Activated T-cell treated with anti-CD3 and anti-CD28 coated beads for 24 hours (primary cell): ENCODE measurements at places on chromosomes 13 and 19.
A peak's percentile ranks its signal among the peaks of the same experiment; 100 is the strongest.

DNA sequence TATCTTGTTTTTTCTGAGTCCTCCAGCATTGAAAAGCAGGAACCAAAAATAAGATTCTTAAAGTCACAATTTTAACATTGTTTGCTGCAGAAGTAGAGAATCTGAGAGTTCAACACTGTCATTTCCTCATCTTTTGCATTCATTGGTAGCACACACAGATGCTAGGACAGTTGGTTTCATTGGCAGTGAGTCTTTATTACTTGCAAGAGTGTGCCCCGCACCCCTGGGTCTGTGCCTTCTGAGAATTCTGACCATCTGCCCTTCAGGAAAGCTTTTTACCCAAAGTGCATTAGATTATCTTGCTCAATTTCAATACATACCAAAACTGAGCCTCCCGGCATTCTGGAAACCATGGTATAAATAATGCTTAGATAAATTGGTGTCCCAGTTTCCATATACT is 247.7 kb upstream of the SLITRK1 start:
- DNase-seq = no peak

- DNase-seq = no peak
These were observed 10.7 kb downstream of the ANO8 start for GRCh38 chr19:17323964-17324332.

DNA sequence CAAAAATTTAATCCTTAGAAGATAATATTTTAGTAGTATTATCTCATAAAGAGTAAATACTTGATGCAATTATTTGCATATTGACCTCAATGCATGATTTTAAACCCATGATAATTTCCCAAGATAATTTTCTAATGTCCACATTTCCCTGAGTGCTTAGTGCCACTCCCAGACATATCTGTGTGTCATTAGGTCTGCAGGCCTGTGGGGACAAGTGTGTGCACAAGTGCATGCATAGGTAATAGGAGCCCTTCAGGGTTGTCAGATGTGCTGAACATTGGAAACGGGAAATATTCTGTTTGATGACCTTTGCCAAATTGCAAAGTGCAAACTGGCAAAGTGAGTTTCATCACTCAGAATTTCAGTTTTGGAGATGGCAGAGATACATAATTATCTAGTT is 369.9 kb downstream of the KLF5 start:
- DNase-seq = no peak

DNA sequence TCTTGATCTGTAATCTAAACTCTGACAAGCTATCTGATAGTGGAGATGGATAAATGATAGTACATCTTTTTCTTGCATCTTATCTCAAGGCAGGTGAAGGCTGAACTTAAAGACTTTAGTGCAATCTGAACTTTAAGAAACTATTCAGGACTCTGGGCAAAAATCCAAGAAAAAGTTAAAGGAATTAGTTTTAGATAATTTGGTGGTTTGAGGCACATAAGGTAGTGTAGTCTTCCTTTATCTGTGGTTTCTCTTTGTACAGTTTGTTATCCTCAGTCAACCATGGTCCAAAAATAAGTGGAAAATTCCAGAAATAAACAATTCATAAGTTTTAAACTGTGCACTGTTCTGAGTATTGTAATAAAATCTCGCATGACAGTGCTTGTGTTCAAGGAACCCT is 172.9 kb downstream of the UGGT2 start:
- DNase-seq = no peak

DNA sequence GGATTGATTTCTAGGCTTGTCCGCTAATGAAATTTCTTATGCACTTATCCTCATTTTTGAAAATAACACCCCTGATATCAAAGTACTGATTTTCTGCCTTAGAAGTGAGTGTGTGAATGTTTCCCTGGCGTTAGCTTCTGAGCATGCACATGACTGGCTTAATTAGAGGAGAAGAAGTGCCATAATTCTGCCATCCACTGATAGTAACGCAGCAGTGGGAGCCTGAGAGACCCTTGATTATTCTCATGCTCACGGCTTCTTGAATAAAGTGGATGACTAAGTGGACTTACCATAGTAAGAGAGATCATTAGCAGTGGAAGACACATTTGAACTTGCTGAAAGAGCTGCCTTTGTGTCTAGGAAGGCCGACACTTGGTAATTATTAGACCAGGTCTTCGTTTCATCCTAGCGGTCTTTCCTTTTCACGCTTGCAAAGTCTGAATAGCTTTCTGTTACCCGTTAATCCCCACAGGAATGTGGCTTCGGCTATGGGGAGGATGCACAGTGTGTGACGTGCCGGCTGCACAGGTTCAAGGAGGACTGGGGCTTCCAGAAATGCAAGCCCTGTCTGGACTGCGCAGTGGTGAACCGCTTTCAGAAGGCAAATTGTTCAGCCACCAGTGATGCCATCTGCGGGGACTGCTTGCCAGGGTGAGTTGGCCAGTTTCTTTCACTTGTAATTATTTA is 45.3 kb downstream of the TNFRSF19 start:
- DNase-seq = no peak

DNA sequence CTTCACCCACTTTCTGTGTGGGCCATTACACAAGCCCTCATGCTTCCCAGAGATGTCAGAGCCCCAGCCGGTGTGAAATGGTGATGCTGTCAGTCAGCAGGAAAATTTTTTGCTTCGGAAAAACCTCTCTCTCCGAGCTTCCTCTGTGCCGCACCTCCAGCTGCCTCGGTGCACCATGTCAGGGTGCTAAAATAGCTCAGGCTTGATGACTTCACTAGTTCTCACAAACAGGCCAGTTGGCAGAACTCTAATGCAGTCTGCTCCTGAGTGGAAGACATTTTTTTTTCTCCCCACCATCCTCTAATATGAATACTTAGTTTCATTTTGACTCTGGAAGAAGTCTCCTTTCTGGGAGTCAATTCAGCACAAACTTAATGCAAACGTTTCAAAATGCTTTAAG is 71.3 kb downstream of the KLF12 start:
- peak; percentile 6 for DNase-seq

- DNase-seq = no peak
These were observed 49.6 kb downstream of the CDADC1 start for GRCh38 chr13:49297338-49297737.

GRCh38 chr13:102679449-102680132 is 15.3 kb downstream of the METTL21C start:
- DNase-seq = no peak

GRCh38 chr19:38003438-38004185 is 96.6 kb downstream of the SIPA1L3 start:
- no peak for DNase-seq

- no peak for DNase-seq
These were observed 320.7 kb downstream of the DIAPH3 start for GRCh38 chr13:59843040-59843439.

- no peak for DNase-seq
These were observed 130.0 kb downstream of the MAB21L1 start for GRCh38 chr13:35346494-35346893.

GRCh38 chr13:110921695-110922094 is 6.8 kb upstream of the ANKRD10 start:
- no peak for DNase-seq

DNA sequence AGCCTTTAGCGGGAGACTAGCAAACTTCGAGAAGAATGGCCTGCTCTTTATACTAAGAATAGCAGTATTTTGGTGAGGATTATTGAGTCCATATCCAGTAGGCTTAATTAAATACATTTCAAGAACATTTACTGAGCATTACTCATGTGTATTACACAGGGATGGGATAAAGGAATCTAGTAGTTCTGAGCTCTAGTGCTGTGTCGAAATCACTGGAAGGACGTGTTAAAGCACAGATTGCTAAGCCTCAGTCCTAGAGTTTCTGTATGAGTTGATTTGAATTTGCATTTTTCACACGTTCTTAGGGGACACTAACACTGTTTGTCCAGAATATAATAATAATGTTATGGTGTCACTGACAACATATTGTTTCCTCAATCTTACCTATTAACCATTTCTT is 9.0 kb downstream of the ZNF302 start:
- no peak for DNase-seq

DNA sequence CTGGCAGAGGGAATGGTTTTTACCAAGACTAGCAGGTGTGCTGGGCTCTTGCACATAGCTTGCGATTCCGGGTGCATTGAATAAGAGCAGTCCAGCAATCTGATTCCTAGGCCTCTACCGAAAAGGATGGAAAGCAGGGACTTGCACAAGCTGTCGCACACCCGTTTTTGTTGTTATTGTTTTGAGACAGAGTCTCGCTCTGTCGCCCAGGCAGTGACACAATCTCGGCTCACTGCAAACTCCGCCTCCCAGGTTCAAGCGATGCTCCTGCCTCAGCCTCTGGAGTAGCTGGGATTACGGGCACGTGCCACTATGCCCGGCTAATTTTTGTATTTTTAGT is 5.5 kb downstream of the EBI3 start:
- no peak for DNase-seq

- no peak for DNase-seq
These were observed 19.9 kb downstream of the TPT1 start for GRCh38 chr13:45320876-45321629.

DNA sequence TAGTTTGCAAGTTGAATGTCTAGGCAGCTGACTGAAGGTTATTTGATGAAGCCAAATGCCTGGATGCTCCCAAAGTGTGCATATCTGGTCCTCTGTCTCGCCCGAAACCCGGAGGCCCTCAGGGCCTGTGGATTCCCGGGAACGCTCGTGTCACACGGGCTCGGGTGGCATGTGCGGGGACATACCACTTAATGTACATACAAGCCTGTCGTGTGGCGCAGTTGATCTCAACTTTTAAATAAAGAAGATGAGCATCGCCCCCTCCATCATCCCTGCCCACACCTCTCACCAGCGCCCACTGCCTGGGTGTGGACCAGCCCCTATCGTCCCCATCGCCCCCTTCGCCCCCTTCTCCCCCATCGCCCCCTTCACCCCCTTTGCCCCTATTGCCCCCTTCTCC is 33.9 kb downstream of the ATP11A start:
- no peak for DNase-seq
